Astrocyte (in vitro differentiated cells and primary cell): ENCODE measurements at places on chromosomes 2 and 18. TPM values are rescaled to one million over a fixed set of nuclear protein-coding genes. Genes with fewer than 3 reads are reported as not detected.

- DNase-seq = peak; percentile 2
- no peak overlapping the region for H3K4me3 ChIP-seq
- no peaks in the 10 kb centered on the region for H3K36me3 ChIP-seq
- H3K4me1 ChIP-seq = no peaks in the 10 kb centered on the region
- no peaks in the 10 kb centered on the region for H3K27me3 ChIP-seq
- no peak overlapping the region for H3K27ac ChIP-seq
These were observed 41.8 kb upstream of the COPS8 start for GRCh38 chr2:237043866-237044265.

- H3K4me3 ChIP-seq = no peak overlapping the region
- H3K27me3 ChIP-seq = no peaks in the 10 kb centered on the region
- no peaks in the 10 kb centered on the region for H3K4me1 ChIP-seq
- no peaks in the 10 kb centered on the region for H3K36me3 ChIP-seq
These were observed 66.5 kb downstream of the ASXL3 start for GRCh38 chr18:33644494-33644893.

DNA sequence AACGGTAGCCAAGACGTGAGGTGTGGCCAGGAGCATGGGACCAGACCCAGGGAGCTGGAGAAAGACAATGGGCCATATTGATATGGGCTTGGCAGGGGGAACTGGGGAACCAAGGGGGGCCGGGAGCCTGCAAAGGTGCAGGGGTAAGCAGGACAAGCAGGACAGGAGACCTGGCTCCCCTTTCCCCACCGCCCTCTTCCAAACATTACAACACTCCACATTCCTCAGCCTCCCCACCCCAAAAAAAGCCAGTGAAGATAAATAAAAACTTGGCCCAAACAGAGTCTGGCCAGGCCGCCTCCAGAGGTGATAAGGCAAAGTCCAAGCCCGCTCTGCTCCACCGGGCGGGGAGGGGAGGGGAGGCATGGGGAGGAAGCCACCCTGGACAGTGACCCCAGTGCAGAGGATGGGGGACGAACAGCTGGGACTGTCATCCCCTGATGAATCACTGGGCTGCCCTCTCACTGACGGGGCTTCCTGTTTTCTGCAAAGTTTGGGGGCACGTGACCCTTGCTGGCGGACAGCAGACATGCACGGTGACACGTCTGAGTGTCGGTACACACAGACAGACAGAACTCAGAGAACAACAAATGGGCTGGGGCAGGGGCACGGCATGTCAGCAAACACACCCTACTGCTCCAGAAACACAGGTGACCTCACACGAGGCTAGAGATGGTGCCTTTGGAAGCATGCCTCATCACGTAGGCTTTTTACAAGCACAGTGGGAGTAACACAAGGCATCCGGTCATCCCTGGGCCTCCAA is 100.2 kb downstream of the TNS1 start:
- peak; percentile 75 for DNase-seq
- peaks cover 13% of the 10 kb centered on the region for H3K36me3 ChIP-seq
- peak overlapping the region; percentile 84 for H3K27ac ChIP-seq
- no peak overlapping the region for H3K4me3 ChIP-seq

- no peaks in the 10 kb centered on the region for H3K4me1 ChIP-seq
- no peak for DNase-seq
- no peak overlapping the region for H3K4me3 ChIP-seq
- no peak overlapping the region for H3K27ac ChIP-seq
These were observed 726.0 kb downstream of the KCNJ3 start for GRCh38 chr2:155424518-155424917.

DNA sequence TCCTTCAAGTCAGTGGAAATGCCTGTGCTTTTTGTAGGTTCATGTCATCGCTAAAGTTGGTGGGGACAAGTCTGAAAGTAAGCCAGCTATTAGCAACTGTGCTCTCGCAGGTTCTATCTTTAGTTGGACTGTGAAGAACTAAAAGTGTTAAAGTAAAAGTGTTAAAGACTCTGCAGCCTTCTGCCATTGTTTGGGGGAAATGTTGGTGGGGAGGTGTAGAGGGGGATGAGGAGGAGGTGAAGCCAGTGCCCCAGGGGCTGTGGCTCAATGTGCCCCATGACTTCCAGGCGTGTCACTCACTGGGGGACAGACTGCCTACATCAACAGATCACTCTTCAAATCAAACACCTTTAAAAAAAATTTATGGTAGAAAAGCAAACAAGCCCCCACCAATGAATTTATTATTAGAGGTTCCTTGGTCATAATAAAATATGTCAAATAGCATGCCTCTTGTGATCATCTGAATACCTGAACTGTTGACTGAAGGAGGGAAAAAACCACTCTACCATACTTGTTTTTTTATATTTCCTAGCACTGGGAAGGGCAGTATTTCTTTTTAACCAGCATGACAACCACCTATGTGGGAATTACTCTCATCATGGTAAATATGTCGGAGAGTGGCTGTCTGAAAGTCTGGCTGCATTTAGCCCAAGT is 19.3 kb downstream of the TGFA start:
- DNase-seq = no peak
- H3K27me3 ChIP-seq = peaks cover 2% of the 10 kb centered on the region
- no peaks in the 10 kb centered on the region for H3K36me3 ChIP-seq
- no peak overlapping the region for H3K27ac ChIP-seq
- no peaks in the 10 kb centered on the region for H3K4me1 ChIP-seq

The HOXD4 gene
- not detected in 2 replicates for total RNA-seq

The MAPK4 gene
- total RNA-seq = 0.11 TPM in 1 of 2 replicates, not detected in the other

- no peak for DNase-seq
- H3K27ac ChIP-seq = no peak overlapping the region
- H3K27me3 ChIP-seq = peaks cover 62% of the 10 kb centered on the region
These were observed 160.1 kb downstream of the RTP5 start for GRCh38 chr2:242029422-242030225.

DNA sequence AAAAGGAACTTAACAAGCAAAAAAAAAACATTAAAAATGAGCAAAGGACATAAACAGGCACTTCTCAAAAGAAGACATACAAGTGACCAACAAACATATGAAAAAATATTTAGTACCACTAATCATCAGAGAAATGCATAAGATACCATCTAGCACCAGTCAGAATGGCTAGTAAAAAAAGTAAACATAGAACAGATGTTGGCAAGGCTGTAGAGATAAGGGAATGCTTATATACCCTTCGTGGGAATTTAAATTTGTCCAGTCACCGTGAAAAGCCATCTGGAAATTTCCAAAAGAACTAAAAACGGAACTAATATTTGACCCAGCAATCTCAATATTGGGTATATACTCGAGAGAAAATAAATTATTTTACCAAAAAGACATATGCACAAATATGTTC is 1751.3 kb upstream of the LRRTM1 start:
- no peak overlapping the region for H3K4me3 ChIP-seq
- no peak overlapping the region for H3K27ac ChIP-seq
- H3K27me3 ChIP-seq = no peaks in the 10 kb centered on the region
- H3K4me1 ChIP-seq = no peaks in the 10 kb centered on the region
- no peak for DNase-seq

DNA sequence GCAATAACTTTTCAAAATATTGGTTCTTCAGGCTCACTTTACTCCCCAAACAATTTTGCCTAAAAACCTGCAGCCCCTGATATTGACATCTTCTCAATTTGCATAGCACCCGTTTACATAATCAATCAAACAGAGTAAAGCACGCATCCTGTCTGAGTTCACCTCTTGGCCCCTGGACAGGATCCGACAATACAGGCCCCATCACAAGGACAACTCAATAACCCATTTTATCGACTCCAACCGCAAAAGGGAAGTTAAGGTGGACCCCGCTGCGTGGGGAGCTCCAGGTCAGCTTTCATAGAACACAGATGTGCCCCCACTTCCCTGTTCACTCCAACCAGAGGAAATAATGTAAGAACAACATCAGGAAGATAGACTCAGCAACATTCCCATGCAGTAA is 44.7 kb downstream of the TTC32 start:
- H3K4me3 ChIP-seq = no peak overlapping the region
- H3K4me1 ChIP-seq = no peaks in the 10 kb centered on the region
- no peaks in the 10 kb centered on the region for H3K36me3 ChIP-seq
- DNase-seq = no peak
- no peak overlapping the region for H3K27ac ChIP-seq
- H3K27me3 ChIP-seq = no peaks in the 10 kb centered on the region

DNA sequence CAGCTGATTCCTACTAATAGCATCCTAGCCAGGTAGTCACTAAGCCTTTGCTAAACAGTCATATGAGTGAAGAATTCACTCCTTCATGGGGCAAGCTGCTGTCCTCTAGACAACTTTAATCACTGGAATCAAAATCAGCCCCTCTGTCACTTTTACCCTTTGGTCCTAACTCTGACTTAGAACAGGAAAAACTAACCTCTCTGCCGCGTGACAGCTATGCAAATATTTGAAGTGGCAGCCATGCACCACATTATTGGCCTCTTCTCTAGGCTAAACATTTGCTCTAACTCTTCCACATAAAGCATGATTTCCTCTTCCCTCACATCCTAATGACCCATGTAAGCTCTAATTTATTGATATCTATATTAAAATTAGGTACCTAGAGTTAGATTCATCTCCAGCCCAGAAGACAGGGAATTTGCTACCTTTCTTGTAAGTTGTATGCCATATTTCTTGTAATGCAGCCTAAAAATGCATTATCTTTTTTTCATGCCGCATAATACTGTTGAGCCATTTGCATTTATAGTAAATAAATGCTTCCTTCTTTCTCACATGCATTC is 12.8 kb upstream of the ONECUT2 start:
- no peaks in the 10 kb centered on the region for H3K4me1 ChIP-seq
- H3K36me3 ChIP-seq = no peaks in the 10 kb centered on the region
- H3K4me3 ChIP-seq = no peak overlapping the region
- no peak for DNase-seq

DNA sequence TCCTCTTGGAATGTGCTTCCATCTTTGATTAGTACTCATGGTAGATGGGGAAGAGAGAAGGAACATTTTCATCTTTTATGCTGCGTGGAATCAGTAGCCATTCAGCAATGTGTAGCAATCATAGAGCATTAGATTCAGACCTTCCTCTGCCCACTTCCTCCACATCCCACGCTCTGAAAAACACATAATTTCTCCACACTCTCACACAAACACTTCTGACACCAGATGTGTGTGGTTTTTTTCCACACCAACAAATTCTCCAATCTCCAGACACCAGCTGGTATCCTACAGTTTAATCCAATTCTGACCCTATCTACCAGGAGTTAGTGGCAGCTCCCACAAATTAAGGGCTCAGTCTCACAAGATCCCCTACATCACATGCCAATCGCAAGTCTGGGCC is 103.3 kb downstream of the AOX1 start:
- no peaks in the 10 kb centered on the region for H3K36me3 ChIP-seq
- H3K4me1 ChIP-seq = no peaks in the 10 kb centered on the region

DNA sequence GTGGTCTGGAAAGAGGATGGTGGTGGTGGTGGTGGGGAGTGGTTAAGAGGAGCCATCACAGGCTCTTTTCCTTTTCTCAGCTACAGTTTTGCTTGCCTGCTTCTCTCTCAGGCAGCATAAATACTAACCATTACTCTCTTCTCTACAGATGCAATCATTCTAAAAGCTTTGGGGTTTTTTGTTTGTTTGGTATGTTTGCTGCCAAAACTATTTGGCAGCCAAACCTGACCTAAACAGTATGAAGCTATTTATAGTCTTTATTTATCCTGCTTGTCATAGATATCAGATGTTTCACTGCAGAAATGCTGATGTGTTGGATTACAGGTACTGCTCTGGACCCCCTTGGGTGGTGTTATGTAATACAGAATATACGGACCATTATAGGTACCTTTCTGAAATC is 15.3 kb downstream of the SIX3 start:
- peaks cover 48% of the 10 kb centered on the region for H3K27me3 ChIP-seq
- no peak for DNase-seq
- no peak overlapping the region for H3K27ac ChIP-seq

GRCh38 chr18:2948038-2948437 is 64.9 kb downstream of the LPIN2 start:
- peaks cover 8% of the 10 kb centered on the region for H3K36me3 ChIP-seq
- DNase-seq = peak; percentile 33
- no peak overlapping the region for H3K27ac ChIP-seq
- H3K4me1 ChIP-seq = peaks cover 2% of the 10 kb centered on the region

DNA sequence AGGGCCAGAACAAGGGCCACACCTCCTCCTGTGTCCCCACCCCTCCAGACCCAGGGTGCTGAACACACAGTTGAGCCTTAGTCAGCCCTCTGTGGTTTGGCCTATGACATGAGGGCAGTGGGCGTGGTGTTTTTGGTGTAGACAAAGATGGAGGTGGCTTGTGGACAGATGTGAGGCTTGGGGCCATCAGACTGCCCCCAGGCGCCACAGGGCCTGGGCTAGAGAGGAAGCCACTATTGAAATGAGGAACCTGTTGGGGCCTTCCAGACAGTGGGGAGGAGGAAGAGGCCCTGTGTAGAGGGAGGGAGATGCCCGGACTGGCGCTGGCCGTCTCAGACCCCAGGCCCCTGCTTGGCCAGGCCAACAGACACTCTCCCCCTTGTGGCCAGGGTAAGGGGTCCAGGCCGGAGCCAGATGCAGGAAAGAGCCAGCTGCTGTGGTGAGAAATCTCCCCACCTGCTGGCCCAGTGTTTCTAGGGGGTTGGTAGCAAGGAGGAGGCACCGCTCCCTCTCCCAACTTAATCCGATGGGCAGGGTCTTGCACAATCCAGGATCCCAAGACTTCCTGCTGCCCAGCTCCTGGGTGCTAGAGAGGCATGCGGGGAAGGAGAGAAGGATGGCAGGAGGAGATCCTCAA is 53.8 kb downstream of the SMAD7 start:
- H3K27ac ChIP-seq = no peak overlapping the region
- H3K36me3 ChIP-seq = no peaks in the 10 kb centered on the region
- no peak overlapping the region for H3K4me3 ChIP-seq
- DNase-seq = no peak
- H3K4me1 ChIP-seq = peaks cover 14% of the 10 kb centered on the region
- no peaks in the 10 kb centered on the region for H3K27me3 ChIP-seq

The AQP4 gene
- total RNA-seq = 0.22 TPM in 1 of 2 replicates, not detected in the other

DNA sequence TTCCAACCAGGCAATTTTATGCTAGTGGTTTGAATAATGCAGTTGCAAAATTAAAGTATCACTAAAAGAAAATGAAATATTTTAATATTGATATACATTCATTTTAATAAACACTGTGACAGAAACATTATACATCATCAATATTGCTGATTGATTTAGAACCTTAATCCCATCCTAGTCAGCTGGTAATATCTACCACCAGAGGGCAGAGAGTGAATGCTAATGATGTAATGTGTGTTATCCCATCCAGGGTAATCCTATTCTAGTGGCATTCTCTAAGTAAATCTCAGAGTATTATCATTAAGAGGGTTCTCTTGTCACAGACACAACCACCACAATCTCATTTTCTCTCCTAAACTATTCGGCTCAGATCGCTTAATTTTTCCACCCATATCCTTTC is 477.4 kb downstream of the CPS1 start:
- H3K4me3 ChIP-seq = no peak overlapping the region
- no peaks in the 10 kb centered on the region for H3K4me1 ChIP-seq
- no peaks in the 10 kb centered on the region for H3K27me3 ChIP-seq

- H3K4me3 ChIP-seq = no peak overlapping the region
- peak; percentile 99 for DNase-seq
- no peaks in the 10 kb centered on the region for H3K27me3 ChIP-seq
- peaks cover 17% of the 10 kb centered on the region for H3K4me1 ChIP-seq
- H3K36me3 ChIP-seq = no peaks in the 10 kb centered on the region
These were observed 47.7 kb downstream of the RAPGEF4 start for GRCh38 chr2:172783165-172783898.
